Small intestine (tissue), 16 donors: ENCODE measurements at places on chromosomes 1 and 21. TPM values are rescaled to one million over a fixed set of nuclear protein-coding genes. Genes with fewer than 3 reads are reported as not detected.

The KCNT2 gene
- polyA plus RNA-seq: not detected

The LRRC38 gene
- polyA plus RNA-seq: 0.09 TPM

The PI4KB gene
- polyA plus RNA-seq: 35.1 TPM

The TSPAN2 gene
- not detected for polyA plus RNA-seq

The CIART gene
- polyA plus RNA-seq: 4.4 TPM

The KIF17 gene
- 2.2 TPM for polyA plus RNA-seq
